ENCODE measurements at places on chromosomes 11 and 22. TPM values are rescaled to one million over a fixed set of nuclear protein-coding genes. Genes with fewer than 3 reads are reported as not detected.

The DMC1 gene
- 3.7 TPM for total RNA-seq

GRCh38 chr11:130918081-130918480 is 1.8 kb upstream of the SNX19 start:
- H3K4me3 ChIP-seq, result no peak overlapping the region
- H3K27me3 ChIP-seq, result no peaks in the 10 kb centered on the region
- no peak for DNase-seq
- no peak overlapping the region for H3K27ac ChIP-seq
- H3K36me3 ChIP-seq, result peaks cover 7% of the 10 kb centered on the region

- no peak overlapping the region for H3K4me3 ChIP-seq
- H3K4me1 ChIP-seq, result no peaks in the 10 kb centered on the region
- peaks cover 24% of the 10 kb centered on the region for H3K27me3 ChIP-seq
Observed at GRCh38 chr11:44775366-44775984, 48.7 kb downstream of the TSPAN18 start.

- no peaks in the 10 kb centered on the region for H3K36me3 ChIP-seq
- H3K4me3 ChIP-seq, result no peak overlapping the region
- no peaks in the 10 kb centered on the region for H3K27me3 ChIP-seq
- DNase-seq, result no peak
- H3K27ac ChIP-seq, result no peak overlapping the region
- H3K4me1 ChIP-seq, result no peaks in the 10 kb centered on the region
Observed at GRCh38 chr11:11329062-11329806, 23.8 kb downstream of the CSNK2A3 start.

- H3K36me3 ChIP-seq, result no peaks in the 10 kb centered on the region
- peak; percentile 39 for DNase-seq
- H3K27me3 ChIP-seq, result no peaks in the 10 kb centered on the region
- no peak overlapping the region for H3K27ac ChIP-seq
- no peak overlapping the region for H3K4me3 ChIP-seq
- peaks cover 11% of the 10 kb centered on the region for H3K4me1 ChIP-seq
Observed at GRCh38 chr11:69394869-69395246, 86.6 kb upstream of the LINC01488 start.

DNA sequence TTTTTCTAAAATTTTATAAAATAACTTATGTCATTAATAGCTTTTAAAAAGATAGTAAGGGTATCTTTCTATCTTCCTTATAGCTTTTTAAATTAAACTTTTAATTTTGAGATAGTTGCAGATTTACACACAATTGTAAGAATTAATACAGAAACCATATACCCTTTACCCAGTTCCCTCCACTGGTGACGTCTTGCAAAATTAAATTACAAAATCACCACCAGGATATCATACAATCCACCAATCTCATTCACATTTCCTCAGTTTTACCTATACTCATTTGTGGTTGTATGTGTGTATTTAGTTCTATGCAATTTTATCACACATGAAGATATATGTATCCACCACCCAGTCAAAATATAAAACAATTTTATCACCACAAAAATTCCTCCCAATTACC is 10.0 kb downstream of the SBF2 start:
- H3K36me3 ChIP-seq, result no peaks in the 10 kb centered on the region
- no peak for DNase-seq
- no peak overlapping the region for H3K4me3 ChIP-seq
- no peaks in the 10 kb centered on the region for H3K4me1 ChIP-seq
- H3K27ac ChIP-seq, result no peak overlapping the region
- no peaks in the 10 kb centered on the region for H3K27me3 ChIP-seq

The MMP10 gene
- total RNA-seq, result 0.97 TPM

DNA sequence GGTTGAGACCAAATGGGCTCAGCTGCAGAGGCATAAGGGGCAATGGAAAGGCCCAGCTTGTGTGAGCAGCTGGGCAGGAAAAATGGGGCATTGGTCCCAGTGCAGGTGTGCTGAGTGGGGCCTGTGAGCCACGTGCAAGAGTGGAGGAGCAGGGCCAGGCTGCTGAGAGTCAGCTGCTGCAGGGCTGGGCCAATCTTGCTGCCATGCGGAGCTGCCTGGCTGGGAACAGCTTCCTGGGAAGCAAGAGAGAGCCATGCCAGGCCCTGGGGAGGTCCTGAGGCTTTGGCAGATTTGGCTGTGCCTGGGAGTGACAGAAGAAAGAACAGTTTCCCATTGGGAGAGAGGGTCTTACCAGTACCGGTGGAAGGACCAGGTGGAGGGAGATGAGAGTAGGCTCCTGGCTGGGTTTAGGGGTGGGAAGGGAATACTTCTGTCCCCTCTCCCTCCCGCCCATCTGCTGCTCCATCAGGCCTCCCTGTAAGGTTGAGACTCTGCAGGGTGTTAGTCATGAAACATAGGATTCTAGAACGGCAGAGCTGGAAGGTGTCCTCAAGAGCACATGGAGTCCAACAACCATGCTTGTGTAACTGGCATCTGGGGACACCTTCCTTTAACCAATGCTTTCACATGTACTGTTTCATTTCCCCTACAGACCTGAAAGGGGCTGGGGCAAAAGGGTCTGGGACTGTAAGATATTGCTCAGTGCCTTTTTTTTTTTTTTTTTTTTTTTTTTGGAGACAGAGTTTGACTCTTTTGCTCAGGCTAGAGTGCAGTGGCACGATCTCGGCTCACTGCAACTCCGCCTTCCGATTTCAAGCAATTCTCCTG is 10.4 kb downstream of the SEPTIN3 start:
- 0 out of 2 replicates have a peak, but pooled peaks cover 4% of the 10 kb centered on the region for H3K4me1 ChIP-seq
- H3K36me3 ChIP-seq, result no peaks in the 10 kb centered on the region
- peaks cover 31% of the 10 kb centered on the region for H3K27me3 ChIP-seq
- no peak overlapping the region for H3K4me3 ChIP-seq

GRCh38 chr11:19281041-19281440 is 40.3 kb upstream of the E2F8 start:
- DNase-seq, result peak; percentile 13
- no peaks in the 10 kb centered on the region for H3K36me3 ChIP-seq
- H3K4me1 ChIP-seq, result no peaks in the 10 kb centered on the region
- no peaks in the 10 kb centered on the region for H3K27me3 ChIP-seq
- H3K27ac ChIP-seq, result no peak overlapping the region

The GPHA2 gene
- total RNA-seq, result not detected

GRCh38 chr11:57213342-57214097 is 23.5 kb downstream of the APLNR start:
- no peaks in the 10 kb centered on the region for H3K36me3 ChIP-seq
- H3K4me3 ChIP-seq, result no peak overlapping the region
- no peak overlapping the region for H3K27ac ChIP-seq
- H3K27me3 ChIP-seq, result no peaks in the 10 kb centered on the region
- H3K4me1 ChIP-seq, result peaks cover 21% of the 10 kb centered on the region

Data from GM23248 (cell line).